ENCODE measurements at places on chromosomes 3 and 15.

GRCh38 chr3:141646760-141647561 lies 91.1 kb upstream of the RNF7 start:
- peak; percentile 13 for DNase-seq

- DNase-seq: peak; percentile 12
These were observed 2.2 kb downstream of the XXYLT1 start for GRCh38 chr3:195268576-195269309.

- DNase-seq: peak; percentile 73
These were observed 6.5 kb upstream of the DNASE1L3 start for GRCh38 chr3:58217209-58217811.

GRCh38 chr15:36407647-36408046 lies 171.8 kb upstream of the CDIN1 start:
- DNase-seq: peak; percentile 5

DNA sequence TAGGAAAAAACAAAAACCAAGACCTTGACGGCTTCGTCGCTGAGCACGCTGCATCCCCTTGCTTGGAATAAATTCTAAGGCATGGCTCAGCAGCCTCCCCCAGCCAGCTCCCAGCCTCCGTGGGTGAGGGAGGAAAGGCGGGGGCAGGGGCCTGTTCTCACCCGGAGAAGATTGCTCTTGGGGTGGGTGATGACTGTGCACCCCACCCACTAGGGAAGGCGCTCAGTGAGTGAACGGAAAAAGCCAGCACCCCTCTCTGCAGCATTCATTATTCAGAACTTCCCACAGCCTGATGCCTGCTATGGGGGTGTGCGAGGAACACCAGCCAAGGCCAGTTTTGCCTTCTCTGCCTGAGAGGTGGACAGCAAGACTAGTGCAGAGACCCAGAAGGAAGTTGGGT lies 19.3 kb upstream of the NTRK3 start:
- no peak for DNase-seq

- DNase-seq: no peak
These were observed 161.6 kb upstream of the PDZRN3 start for GRCh38 chr3:73786321-73786807.

DNA sequence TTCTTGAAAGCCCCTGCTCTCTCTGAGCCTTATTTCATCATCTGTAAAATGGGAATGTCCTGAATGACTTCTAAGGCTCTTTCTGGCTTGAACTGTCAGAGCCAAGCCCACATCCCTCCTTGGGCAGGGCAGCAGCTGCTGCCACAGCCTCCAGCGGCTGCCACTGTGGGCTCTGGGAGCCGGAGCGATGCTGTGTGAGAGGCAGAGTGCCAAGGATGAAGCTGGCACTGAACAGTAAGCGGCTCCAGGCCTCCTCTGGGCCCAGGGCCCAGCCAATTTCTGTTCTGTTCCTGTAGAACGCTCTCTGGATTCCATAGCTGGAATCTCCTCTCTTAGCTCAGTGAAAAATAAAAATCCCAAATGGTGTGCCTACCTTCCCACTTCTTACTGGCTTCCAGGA lies 4.4 kb downstream of the CPLX3 start:
- DNase-seq: no peak

- DNase-seq: no peak
These were observed 137.5 kb downstream of the ZNF385D start for GRCh38 chr3:21613372-21614070.

GRCh38 chr3:76372497-76372896 lies 587.1 kb upstream of the ZNF717 start:
- DNase-seq: no peak

GRCh38 chr15:69392352-69392751 lies 21.8 kb upstream of the KIF23 start:
- no peak for DNase-seq

GRCh38 chr3:171480526-171480925 lies 20.3 kb upstream of the TNIK start:
- no peak for DNase-seq

GRCh38 chr15:66938114-66938830 lies 127.1 kb upstream of the SMAD3 start:
- no peak for DNase-seq

DNA sequence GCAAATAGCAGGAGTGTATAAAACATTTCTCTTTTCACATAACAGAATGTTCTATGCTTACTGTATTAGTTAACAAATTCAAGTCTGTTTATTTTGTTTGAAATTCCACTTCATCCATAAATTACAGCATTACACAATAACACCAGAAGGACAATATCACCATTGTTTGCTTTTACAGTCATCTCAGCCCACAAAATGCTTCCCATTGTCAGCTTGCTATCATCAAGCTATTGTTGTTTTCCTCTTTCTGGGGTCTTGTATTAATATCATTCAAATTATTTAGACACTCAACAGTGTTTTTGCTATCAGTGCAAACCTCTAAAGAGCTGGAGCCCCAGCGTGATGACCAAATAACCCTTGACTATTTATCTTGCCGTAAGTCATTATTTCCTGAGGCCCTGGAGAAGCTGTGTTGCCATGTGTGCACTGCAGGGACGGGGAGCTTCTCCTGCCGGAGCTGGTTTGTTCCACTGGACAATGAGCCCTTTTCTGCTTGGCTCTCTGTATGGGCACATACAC lies 1.1 kb downstream of the SAMMSON start:
- no peak for DNase-seq

Data from erythroblast (primary cell).